Putamen (tissue), 1 donor: ENCODE measurements at places on chromosomes 2 and 18.

- DNase-seq, result no peak
These were observed 32.7 kb upstream of the HPCAL1 start for GRCh38 chr2:10269711-10270610.

DNA sequence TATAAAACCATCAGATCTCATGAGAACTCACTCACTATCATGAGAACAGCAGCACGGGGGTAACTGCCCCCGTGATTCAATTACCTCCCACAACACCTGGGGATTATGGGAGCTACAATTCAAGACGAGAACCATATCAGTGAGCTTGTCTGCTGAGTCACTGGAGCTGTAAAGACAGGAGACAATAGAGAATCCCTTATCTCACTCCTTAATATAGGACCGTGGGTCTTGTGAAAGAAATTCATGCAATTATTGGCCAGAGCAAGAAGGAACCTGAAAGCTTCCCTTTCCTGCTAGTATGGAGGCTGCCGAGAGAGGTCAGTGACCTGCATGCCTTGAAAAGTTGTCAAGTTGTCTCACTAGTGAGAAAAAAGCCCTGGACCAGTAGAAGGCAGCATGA, 9.5 kb upstream of the TNFAIP6 start:
- DNase-seq, result no peak

- no peak for DNase-seq
These were observed 88.2 kb upstream of the HK2 start for GRCh38 chr2:74745766-74746165.

GRCh38 chr2:30757749-30758148, 49.5 kb downstream of the CAPN13 start:
- DNase-seq, result no peak

GRCh38 chr2:197838036-197838435, 33.6 kb downstream of the PLCL1 start:
- DNase-seq, result peak; percentile 32

GRCh38 chr18:59052965-59053820, 86.5 kb upstream of the SEC11C start:
- DNase-seq, result no peak

- no peak for DNase-seq
These were observed 8.6 kb upstream of the TMEM37 start for GRCh38 chr2:119423108-119423444.

- DNase-seq, result no peak
These were observed 2.0 kb upstream of the AMMECR1L start for GRCh38 chr2:127887776-127888130.

DNA sequence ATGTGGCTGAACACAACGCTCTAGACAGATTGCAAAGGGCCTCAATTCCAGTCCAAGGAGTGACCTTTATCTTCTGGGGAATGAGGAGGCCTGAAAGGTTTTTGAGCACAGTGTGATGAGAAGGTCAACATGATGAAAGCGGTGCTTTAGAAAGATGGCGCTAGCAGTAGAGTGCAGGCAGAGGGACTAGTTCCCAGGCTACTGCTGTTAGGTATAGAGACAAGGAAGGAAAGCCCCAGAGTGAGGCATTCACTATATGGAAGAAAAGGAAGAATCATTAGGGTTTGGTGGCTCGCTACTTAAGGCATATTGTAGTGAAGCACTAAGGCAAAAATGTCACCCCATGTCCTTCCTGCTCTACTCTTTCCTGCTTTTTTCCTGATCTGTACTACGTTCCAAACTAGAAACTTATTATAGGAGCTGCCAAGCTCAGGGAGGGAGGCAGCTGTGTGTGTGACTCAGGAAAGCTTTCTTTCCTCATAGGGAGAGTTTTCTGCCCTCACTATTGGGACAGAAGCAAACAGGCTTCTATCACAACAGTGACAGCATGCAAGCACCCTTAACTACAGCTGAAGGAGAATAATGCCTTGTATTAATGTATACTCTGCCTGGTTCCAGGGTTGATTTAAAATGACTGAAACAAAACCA, 160.8 kb upstream of the CAVIN2 start:
- DNase-seq, result no peak

- no peak for DNase-seq
These were observed 107.2 kb downstream of the GALNT3 start for GRCh38 chr2:165686800-165687199.

DNA sequence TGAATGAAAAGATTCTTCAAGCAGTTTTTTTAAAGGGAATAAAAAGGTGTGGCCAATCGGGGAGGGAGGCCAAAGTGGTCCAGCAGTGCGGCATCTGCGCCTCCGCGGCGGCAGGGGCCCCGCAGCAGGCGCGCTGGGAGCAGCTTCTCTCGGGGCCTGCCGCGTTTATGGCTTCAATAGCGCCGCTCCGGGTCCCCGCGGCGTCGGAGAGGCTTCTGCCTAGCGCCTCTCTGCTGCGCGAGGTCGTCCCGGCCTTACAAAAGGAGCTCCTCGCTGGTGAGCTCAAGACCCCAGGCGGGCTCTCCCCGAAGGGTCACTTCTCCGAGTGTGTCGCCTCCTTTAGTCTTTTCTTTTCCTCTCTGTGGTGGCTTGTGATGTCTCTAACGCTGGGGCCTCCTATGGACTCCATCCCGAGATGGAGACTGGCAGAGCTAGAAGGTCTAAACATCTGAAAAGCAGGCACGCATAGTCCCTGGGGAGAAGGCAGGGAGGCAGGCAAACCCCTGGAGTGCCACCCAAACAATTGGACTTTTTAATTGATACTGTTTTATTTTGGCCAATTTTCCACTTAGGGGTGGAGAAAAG, 67.1 kb downstream of the SUMO1 start:
- DNase-seq, result peak; percentile 14

- no peak for DNase-seq
These were observed 2.4 kb downstream of the MYL12B start for GRCh38 chr18:3264362-3264761.

- no peak for DNase-seq
These were observed 31.4 kb upstream of the CHN1 start for GRCh38 chr2:175036582-175037018.

- DNase-seq, result no peak
These were observed 128.2 kb upstream of the CD226 start for GRCh38 chr18:70075906-70076305.

DNA sequence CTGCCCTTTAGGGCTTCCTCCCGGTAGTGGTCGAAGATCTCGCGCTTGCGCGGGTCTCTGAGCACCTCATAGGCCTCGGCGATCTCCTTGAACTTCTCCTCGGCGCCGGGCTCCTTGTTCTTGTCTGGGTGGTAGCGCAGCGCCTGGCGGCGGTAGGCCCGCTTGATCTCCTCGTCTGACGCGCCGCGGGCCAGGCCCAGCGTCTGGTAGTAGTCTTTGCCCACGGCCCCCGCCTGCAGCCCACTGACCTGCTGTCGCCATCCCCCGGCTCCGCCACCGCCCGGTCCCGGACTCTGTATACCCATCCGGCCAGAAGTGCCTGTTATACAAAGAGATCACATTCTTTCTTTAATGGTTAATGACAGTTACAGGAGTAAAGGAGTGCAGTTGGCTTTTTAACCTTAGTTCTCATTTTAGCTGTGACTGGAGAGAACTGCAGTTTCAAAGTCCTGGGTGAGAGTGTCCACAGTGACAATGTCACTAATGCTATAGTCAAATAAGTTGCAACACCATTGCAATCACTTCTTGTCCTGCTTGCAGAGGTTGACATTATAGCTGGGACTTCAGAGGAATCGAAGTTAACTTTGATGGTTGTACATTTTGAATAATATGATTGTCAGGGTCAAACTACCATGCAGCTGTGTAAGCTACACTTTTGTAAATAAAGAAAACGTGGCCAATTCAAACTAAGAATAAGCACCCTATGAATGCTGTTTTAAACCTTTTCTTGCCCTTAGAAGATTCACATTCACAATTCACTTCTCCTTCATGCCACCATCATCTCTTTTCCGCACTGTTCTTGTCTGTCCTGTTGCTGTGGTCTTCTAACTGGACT, 35.3 kb upstream of the CAVIN2 start:
- no peak for DNase-seq

- DNase-seq, result no peak
These were observed 35.1 kb upstream of the CD8A start for GRCh38 chr2:86825693-86826381.

GRCh38 chr18:48572402-48573126, 33.7 kb downstream of the CTIF start:
- DNase-seq, result no peak

GRCh38 chr18:44700652-44701051, 20.0 kb downstream of the SETBP1 start:
- peak; percentile 44 for DNase-seq

- DNase-seq, result no peak
These were observed 105.9 kb downstream of the TMX3 start for GRCh38 chr18:68608851-68609490.

DNA sequence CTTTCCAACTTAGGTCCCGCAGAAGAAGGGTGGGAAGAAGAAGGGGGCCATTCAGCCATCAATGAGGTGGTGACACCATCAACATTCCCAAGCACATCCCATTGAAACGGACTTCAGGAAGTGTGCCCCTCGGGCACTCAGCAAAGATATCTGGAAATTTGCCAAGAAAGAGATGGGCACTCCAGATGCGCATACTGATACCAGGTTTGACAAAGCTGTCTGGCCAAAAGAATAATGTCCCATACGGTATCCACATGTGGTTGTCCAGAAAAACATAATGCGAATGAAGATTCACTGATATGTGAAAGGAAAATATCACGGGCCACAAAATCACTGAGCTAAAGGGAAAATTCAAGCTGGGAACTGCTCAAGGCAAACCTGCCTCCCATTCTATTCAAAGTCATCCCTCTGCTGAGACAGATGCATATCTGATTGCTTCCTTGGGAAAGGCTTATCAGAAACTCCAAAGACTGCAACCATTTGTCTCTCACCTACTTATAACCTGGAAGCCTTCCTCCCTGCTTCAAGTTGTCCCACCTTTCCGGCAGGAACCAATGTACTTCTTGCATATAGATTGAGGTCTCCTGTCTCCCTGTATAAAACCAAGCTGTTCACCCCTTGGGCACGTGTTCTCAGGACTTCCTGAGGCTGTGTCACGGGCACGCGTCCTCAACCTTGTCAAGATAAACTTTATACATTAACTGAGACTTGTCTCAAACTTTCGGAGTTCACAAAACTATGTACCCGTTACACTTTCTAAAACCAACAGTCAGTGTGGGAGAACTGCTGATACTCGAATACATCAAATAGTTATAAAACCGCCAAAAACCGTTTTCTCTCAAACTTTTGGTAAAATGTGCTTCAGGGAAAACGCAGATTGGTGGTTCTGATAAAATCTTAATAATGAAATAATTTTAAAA, 1.3 kb upstream of the PDK1 start:
- DNase-seq, result no peak
